ENCODE measurements at places on chromosomes 5 and 9.

DNA sequence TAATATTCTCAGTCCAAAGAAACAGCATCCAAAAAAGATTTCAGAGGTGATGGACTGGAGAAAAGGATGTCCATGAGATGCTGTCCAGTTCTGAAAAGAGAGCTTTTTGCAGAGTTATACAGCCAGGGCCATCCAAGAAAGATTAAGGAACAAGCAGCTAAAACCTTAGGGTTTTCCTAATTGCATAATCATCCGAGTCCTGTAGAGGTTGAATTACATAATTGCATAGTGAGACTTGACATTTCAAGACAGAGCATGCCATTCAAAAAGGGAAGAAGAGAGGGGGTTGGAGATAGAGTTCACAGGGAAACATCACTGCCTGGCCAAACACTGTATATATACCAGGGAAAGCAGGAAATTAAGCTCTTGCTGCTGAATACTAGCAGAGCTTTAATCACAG is 1729.2 kb upstream of the WWC1 start:
- DNase-seq, result no peak

- DNase-seq, result no peak
Observed at GRCh38 chr5:9644630-9645029, 14.5 kb upstream of the TAS2R1 start.

- no peak for DNase-seq
Observed at GRCh38 chr9:75713335-75713734, 177.1 kb upstream of the PCSK5 start.

DNA sequence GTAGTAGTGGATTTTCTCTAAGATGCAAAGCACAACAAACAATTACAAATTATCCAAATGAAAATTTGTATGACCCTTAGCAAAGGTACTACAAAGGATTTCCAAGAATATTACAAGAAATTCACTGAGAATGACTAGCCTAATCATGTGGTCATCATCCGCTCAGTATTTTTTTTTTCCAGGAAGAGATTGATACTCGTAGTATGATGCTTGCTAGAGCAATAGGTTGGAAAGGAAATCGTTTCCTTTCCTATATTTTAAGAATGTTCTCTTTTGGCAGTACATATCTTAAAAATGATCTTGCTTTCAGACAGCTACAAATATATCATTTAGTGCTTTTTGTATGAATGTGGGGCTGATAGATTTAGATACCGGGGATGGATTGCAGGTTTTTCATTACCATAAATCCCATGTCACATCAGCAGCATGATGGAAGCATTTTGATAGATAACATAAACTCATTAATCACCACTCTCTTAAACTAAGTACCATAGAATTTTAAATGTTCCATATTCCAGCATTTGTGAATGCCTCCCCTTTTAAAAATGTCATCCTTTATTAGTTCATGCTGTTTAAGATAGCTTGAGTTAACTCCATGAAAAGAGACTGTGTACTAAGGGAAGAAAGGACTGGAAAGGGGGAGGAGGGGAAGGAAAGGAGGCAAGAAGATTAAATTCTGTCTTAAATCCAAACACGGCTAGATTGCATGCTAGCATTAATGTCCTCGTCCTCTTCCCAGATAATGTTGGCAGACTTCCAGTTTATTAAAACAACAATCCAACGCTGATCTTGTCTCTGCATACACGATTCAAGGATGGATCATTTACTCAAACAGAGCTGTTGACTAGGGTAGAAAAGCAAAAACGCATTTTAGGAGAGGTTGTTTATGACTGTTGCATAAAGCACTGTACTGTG is 311.7 kb upstream of the ZNF608 start:
- DNase-seq, result no peak

- no peak for DNase-seq
Observed at GRCh38 chr5:123154886-123155445, 65.9 kb downstream of the PRDM6 start.

DNA sequence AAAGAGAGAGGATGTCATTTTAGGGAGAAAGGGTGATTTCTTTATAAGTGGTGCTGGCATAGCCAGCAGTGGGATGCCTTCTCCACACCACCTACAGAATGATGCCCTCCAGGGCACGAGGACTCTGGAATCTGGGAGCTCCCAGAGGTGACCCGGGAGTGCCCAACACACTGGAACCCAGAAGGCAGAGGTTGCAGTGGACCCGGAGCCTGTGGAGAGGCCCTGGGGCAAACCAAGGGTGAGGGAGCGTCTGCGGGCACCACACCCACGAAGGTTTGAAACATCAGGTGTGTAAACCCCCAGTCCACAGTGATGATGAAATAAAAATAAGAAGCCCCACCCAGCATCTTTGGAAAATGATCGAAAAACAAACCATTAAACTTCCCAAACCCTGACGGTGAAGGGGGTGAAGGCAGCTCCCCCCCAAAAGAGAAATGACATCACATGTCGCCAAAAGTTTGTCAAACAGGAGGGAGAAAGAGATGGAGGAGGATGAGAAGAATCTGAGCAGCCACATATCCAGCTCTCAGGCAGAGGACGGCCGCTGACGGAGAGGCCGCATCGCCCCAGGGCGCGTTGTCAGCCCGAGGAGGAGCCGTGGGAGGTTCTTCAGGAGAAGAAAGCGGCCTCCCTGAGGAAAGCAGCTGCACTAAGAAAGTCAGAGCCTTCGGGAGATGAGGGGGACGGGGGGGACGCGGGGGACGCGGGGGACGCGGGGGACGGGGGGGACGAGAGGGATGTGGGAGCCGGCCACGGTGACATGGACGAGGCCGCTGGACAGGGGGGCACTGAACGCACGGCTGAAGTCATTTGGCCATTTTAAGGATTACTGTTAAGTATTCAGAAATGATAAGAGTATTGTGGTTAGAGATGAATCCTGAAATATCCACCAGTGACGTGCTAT is 43.1 kb upstream of the NSMF start:
- no peak for DNase-seq

- no peak for DNase-seq
Observed at GRCh38 chr9:132846109-132846917, 31.8 kb downstream of the AK8 start.

GRCh38 chr5:155905364-155905763 is 421.6 kb upstream of the SGCD start:
- DNase-seq, result no peak

DNA sequence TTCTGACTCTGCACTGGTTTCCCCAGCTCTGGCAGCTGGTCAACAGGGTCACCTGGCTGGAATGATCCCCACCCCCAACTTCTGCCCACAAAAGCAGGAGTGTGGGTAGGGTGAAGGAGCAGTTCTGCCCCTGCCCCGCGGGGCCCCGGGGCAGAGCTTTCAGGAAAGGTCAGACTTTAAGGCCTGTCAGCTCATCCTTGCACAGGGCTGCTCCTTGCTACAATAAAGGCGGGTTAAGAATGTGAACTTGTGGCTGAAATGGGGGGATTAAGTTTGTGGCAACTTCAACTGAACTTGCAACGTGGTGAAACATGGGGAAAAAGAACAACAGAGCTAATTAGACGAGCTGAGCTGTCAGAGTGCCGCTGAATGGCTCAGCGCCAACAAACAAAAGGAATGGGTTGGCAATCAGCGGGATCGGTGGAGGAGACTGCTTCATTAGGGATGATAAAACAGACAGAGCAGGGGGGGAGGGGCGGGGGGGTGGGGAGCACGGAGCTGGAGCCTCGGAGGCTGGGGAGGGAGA is 50.8 kb downstream of the CRB2 start:
- no peak for DNase-seq
